C1 segment of cervical spinal cord (tissue), 14 donors: ENCODE measurements at places on chromosomes 5 and 9.

DNA sequence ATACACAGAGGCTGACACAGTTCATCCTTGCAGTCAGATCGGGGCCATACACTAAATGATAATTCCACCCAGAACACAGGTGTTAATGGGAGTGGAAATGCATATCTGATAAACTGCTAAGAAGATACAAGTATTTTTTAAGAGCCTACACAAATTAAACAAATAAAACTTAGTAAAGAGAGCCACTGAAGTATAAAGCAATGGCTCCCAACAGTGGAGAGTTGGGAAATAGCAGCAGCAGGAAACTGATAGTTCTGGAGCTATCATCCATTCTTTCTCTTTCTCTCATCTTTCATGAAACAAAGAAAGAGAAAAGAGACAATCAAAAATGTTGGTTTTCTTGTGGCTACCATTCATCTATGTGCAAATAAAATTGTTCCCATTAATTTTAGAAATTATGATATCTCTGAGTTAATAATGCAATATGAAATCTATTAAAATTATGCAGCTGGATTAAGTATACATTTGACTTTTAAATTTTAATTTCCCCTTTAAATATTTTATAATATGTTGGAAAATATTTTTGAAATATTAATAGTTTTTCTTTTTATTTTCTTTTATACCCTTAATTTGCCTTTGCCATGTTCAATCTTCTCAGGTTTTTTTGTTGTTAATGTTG is 120.8 kb downstream of the EMB start:
- DNase-seq, result no peak

DNA sequence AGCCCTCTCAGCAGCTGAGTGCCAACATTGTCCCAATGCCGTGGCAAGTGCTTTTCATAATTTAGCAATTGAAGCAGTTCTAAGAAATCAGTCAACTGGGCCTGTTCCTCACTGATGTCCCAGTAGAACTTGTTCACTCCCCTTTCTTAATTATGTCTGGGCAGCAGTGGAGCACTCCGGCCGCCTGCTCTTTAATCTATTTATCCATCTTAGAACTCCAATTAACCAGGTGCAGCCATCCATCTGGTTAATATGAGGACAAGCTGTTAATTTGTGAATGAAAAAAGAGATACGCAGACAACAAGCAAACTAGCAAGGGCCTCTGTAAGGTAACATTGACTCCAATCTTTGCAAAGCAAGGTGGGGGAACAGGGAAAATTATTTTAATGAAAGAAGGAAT is 39.4 kb downstream of the MAT2B start:
- DNase-seq, result no peak

- DNase-seq, result no peak
These were observed 14.4 kb upstream of the ZFR start for GRCh38 chr5:32458880-32459495.

- DNase-seq, result no peak
These were observed 714.5 kb upstream of the WWC1 start for GRCh38 chr5:167576897-167577296.

DNA sequence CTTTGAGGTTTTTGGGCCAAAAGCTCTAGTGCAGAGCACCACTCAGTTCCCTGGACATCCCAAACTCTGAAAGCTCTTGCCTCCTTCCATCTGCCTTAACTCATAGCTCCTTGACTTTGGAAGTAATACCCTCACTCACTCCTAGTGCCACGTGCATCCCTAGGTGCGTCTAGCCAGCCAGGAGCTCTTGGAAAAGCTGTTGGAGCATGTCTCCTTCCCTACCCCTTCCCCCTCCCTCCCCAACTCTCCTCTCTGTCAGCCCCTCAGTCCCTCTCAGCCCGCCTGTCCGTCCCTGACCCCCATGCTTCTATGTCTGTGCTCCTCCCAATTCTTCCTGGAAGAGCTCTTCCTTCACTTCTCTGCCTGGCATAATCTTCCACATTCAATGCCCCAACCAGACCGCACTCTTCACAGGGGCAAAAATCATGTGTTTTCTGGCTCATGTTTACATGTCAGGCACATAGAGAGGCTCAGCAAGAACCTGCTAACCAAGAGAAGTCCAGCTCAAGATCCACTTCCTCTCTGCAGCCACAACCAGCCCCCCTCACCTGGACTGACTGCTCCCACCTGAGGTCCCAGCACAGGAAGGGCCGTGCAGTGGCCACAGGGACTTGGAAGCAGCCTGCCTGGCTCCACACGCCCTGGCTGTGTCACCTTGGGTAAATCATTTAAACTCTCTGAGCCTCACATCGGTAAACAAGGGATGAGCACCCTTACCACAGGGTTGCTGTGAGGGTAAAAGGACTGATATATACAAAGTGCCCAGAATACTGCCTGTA is 58.4 kb downstream of the WHRN start:
- DNase-seq, result no peak
